ENCODE measurements at places on chromosomes 12 and 14.

GRCh38 chr14:95305145-95305544 is 14.6 kb downstream of the CLMN start:
- DNase-seq, result no peak

DNA sequence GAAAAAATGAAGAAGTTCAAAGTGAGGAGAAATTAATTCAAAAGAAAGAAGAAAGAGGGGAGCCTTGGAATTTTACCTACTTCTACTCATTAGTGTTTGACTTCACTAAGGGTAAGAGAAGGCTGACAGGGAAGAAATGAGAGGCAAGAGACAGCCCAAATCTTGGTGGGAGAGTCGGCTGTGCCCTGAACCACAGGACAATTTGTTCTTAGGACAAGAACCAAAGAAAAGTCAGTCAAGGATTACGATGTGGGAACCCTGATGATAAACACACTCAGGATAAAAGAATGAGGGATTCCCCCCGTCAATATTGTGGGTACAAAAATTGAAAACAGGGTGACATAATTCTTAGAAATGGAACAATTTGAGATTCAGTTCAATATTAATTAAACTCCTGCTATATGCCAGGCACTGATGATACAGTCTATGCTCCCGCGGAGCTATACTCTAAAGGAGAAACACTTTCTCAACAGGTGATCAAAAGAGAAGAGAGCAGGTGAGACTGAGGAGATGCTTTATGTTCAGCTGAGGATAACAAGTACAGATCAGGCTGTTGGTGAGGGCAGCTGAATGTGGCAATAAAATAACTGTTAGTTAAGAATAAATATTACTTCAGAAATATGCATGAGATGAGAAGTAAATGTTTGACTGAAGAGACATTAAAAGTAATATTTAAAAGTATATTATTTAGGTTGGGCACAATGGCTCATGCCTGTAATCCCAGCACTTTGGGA is 175.4 kb downstream of the SLC25A21 start:
- no peak for DNase-seq

- DNase-seq, result no peak
These were observed 13.2 kb upstream of the COL2A1 start for GRCh38 chr12:48017496-48017895.

DNA sequence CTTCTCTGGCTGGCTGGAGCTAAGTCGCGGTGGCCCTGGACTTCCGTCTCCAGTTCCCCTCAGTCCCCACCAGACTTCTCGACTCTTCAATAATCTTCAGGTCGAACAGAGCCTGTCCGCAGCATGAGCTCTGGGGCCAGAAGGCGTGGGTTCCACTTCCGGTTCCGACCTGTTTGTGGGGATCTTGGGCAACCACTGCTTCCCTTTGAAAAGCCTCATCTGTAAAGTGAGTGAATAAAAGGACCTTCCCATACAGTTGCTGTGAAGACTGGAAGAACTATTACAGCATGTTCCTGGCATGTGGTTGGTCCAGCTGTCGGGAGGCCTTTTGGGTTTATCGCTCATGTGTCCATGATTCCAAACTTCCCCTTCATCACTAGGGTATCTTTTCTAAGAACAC is 19.4 kb downstream of the ADGRD1 start:
- DNase-seq, result no peak

DNA sequence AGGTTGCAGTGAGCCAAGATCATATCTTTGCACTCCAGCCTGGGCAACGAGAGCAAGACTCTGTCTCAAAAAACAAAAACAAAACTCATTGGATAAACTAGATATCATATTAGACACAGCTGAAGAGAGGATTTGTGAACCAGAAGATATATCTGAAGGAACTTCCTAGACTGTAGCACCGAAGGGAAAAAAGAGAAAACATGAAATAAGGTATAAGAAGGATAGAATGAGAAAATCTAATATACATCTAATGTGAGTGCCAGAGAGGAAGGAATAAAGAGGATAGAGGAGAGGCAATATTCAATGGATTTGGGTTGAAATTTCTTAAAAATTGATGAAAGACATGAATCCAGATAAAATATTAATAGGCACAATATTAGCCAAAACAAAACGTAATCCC is 22.5 kb downstream of the TMPRSS12 start:
- no peak for DNase-seq

GRCh38 chr12:10016881-10017280 is 6.5 kb downstream of the CLEC12B start:
- DNase-seq, result no peak

DNA sequence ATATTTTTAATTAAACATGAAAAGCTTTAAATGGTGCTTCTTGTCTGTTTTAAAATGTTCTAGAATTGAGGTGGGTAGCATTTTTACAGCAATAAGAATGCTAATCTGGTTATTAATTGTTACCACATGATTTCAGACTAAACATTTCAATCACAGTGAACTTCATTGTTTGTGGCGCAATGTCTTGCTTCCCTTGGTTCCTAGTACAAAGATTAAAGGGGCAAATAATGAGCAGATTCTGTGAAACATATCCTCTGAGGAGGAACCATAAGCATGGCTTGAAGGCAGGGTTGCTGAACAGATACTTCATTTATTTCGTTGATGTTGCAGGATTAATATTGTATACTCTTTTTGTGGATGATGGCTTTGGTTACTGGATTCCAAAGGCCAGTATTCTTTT is 162.1 kb downstream of the FUT8 start:
- DNase-seq, result no peak

- no peak for DNase-seq
These were observed 34.6 kb upstream of the ADGRD1 start for GRCh38 chr12:130919086-130919485.

DNA sequence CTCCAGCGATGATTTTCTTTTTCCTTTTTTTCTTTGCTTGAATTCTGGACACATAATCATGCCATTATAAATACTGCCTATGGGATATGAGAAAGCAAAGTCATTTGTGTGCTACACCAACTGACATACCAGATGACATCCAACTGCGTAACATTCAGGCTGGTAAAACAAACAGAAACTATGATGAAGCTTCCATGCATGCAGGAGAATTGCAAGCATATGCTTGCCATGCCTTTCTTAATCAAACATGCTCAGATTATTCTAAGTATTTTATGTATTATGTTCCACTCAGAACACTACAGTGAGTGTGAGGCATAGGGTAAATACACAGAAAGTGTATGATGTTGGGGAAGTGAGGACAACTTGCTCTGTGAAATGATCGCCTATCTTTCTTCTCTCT is 97.4 kb downstream of the C12orf50 start:
- no peak for DNase-seq

- DNase-seq, result peak; percentile 22
These were observed 57.2 kb upstream of the AEBP2 start for GRCh38 chr12:19382111-19382526.

DNA sequence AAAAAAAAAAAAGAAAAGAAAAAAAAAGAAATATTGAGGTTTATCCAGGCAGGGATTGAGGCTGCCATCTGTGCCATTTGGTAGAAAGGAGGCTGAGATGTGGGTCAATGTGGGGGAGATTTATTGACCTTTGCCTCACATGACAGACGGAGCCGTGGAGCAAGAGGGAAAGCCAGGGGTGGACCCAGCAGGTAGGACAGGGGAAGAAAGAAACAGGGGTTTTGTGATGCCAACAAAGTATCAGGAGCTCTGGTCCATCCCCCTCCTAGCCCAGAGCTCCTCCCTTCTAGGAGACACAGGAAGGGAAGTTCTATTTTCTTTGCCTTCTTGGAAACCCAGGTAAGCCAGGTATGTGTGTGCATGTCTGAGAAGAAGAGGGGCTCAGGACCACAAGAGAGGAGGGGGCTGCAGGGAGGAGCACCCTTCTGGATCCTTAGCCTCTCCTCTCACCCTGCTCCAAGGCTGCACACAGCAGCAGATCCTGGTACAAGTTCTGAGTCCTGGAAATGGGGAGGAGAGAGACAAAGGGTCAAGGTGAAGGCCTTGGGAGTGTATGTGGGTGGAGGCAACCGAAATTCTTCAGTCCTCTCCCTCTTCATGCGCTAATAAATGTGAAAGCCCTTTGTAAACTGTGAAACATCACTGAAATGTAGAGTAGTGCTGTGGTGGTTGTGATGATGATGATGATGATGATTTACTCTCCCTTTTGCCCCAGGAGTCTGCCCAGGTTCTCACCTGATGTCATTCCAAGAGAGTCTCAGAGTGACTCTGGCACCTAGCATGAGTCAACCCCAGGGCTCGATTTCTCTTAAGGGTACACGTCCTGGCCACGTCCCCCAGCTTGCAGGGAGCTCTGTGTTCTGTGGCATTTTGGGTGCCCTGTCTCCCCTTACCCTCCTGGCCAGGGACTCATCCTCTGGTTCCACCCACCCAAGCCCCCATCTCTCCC is 26.3 kb downstream of the ZFP36L1 start:
- DNase-seq, result no peak

GRCh38 chr12:65830305-65830704 is 6.0 kb downstream of the HMGA2 start:
- no peak for DNase-seq

DNA sequence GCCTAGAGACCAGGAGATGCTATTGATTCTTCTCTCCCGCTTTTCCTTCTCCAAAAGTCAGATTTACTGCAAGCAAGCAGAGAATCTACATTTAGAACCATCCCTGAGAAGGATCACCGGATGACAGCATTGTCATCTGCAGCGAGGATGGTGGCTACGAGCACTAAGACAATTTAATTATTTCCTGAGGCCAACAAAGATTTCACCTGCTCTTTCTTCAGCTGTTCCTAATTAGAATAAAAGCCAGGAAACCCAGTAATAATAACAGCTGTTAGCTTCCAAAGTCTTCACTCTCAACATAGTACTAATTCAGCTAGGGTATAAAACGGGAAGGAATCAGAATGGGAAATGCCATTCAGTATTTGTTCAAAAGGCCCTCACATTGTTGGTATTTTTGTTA is 53.3 kb downstream of the TMTC1 start:
- no peak for DNase-seq

GRCh38 chr12:95633732-95634465 is 82.6 kb upstream of the USP44 start:
- no peak for DNase-seq

DNA sequence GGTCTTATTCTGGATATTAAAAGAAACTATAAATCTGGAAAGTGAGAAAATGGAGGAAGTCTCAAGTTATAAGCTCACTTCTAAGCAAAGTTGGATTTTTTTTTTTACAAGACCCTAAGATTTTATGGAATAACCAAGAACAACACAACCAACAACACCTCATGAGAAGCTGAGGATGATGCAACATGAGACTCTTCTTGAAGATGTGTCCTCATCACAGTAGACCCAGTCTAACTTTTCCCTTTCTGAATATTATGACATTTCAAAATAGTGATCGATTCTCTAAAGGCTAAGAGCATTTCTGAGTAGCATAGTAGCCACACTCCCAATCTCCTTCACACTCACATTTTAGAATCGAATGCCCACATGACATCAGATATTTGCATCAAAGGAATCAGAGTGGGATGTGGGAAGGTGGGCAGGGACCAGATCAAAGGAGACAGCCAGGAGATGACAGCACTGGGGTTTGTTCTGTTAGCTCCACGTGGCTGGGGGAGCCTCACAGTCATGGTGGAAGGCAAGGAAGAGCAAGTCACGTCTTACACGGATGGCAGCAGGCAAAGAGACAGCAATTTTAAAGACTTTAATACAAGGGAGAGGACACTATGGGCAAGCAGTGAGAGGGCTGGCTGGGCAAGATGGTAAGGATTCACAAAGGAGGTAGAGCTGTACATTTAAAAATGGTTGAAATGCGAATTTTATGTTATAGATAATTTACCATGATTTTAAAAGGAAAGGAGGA is 90.7 kb upstream of the MYL2 start:
- no peak for DNase-seq

- DNase-seq, result no peak
These were observed 389.1 kb downstream of the AACS start for GRCh38 chr12:125454291-125454690.

DNA sequence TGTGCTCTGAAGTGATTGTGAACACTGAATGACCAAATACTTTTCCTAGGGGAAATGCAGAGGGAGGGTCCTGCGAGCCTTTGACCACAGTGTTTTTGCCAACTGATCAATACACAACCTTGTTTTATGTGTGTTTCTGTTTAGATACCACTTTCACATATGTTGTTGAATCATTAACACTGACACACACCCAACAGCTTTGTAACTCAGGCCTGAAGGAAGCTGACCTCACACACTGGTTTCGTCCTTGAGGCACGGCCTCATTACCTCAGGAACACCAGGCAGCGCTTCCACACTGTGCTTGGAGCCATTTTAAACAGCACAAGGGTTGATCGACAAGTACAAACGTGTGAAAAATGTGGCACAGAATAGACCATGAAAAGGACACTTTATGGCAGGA is 60.0 kb downstream of the PPFIBP1 start:
- DNase-seq, result no peak

- DNase-seq, result no peak
These were observed 67.0 kb downstream of the DIP2B start for GRCh38 chr12:50571786-50572185.

- no peak for DNase-seq
These were observed 51.0 kb upstream of the RIN3 start for GRCh38 chr14:92462568-92462967.

- DNase-seq, result no peak
These were observed 564.8 kb downstream of the MED13L start for GRCh38 chr12:115712676-115713075.

DNA sequence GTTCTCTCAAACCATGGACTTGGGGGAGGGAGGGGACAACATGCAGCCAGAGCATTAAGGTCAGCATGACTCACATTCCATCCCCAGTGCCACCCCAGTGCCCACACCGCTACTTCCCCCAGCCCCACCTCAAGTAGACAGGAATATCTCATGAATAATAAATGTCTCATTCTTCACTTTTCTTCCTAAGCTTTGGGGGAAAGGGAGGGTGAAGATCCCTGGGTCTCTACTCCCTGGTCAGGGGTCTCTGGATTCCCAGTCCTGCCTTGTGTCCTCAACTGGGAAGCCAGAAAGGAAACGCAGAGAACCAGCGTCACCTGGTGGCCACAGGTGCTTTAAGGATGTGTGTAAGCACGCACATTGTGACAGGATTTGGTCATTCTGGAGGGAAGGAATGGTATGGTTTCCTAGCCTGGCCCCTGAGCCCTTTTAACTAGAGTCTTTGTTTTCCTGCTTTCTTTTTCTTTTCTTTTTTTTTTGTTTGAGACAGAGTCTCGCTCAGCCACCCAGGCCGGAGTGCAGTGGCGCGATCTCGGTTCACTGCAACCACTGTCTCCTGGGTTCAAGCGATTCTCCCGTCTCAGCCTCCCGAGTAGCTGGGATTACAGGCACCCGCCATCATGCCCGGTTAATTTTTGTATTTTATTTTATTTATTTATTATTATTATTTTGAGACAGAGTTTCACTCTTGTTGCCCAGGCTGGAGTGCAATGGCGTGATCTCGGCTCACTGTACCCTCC is 3.4 kb downstream of the GPR84 start:
- no peak for DNase-seq

- DNase-seq, result peak; percentile 9
These were observed 412.9 kb downstream of the RAD51B start for GRCh38 chr14:68232300-68233055.

DNA sequence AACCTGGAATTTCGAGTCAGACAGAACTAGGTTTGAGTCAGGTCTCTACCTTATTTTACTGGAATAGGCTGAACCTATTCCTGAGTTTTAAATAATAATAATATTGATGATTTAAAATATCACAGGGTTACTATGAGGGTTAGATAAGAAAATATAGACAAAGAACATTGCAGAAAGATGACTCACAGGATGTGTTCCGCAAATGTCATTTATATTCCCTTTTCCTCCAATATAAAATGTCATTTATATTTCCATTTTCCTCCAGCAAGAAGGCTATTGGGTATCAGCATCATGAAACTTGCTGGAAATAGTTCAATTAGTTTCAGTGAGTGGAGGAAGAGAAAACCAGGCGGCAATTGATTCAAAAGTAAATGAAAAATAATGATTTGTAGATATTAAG is 163.9 kb upstream of the RASSF8 start:
- no peak for DNase-seq
